IMR-90 (cell line): ENCODE measurements at places on chromosomes 1 and 21.

DNA sequence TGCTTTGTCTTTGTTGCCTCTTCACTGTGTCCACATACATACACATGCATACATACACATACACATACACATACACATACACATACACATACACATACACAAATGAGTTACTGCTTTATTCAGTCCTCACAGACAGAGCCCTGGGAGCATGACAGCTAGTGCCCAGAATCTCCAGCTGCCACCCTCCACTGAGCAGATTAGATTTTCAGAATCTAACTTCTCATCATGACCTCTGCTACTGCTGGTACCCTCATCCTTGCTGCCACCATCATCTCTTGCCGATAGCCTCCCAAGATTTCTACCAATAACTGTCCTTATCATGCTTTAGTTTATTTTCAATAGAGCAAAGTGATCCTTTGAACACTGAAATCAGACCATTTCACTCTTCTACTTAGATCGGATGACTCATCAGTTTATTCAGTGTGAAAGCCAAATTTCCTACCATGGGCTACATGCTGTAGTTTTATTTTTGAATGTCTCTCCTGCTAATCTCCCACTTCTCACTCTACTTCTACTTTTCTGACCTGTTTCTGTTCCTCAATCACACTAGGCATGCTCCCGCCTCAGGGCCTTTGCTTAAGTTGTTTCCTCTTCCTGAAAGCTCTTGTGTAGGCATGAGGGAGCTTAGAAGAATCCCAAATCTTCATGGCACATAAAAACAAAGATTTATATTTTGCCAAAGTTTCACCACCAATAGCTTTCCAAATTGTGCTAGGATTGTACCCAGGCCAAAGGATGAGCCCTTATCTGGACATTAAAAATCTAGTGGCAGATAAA, 43.0 kb downstream of the ATP6V1G3 start:
- DNase-seq = peak; percentile 80

GRCh38 chr1:178540646-178541045, 27.7 kb downstream of the TEX35 start:
- DNase-seq = peak; percentile 94

GRCh38 chr1:194341587-194341986, 1155.2 kb upstream of the B3GALT2 start:
- DNase-seq = peak; percentile 4

DNA sequence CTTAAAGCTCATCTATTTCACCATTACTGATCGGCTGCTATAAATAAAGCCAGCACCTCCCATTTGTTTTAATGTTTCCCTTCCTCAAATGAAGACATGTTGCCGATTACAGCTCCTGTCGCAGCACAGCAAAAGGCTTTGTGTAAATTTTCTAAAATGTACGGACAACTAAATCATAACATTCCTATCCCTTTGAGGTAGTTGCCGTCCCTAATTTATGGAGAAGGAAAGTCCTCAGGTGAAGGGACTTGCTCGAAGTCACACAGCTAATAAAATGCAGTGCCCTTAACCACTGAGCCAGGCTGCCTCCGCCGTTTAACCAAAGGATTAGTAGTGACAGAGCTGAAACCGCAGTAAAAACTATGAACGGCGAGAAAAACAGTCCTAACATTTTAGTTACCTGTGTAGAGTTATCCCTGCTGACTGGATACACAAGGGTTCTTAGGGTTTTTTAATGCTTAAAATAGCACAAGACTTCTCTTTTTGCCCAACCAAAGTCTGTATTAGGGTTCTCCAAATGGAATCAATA, 871 bp downstream of the PINK1 start:
- DNase-seq = no peak

DNA sequence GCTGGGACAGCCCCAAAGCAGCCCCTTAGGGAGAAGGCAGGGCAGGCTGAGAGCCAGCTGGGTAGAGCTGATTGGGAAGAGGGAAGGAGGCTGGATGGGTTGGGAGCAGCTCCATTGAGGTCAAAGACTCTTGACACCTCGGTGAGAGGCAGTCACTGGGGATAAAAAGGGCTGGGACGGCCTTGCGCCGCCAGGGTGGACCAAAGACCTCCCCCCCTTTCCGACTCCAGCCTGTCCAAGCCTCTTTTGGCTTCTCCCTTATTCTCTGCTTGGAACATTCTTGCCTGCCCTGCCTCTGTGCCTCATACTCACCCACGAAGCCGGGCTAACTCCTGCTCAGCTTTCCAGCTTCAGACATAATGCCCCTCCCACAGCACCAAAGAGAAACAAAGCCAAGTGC, 51.1 kb downstream of the LRRC38 start:
- DNase-seq = no peak

DNA sequence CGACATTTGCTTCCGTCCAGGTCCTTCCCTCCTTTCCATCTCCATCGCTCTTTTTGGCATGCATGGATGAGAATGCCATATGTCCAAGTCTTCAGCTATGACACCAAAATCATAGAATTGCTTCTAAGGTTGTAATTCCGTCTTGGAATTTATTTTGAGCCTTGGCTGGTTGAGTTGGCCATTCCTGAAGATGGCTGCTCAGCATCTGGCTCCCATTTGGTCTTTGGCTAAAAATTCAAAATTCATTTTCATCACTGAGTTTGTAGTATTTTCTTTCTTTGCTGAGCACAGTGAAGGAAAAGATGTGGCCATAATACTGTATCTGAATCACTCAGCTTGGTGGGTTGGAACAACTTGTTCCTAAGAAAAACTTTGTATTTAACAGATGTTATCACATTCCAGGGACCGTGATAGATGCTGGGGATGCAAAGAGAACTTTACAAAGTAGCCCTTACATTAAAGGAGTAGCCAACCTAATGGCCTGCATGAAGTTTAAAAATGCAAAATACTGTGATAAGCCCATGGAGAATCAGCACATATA, 15.6 kb downstream of the JUN start:
- DNase-seq = no peak

DNA sequence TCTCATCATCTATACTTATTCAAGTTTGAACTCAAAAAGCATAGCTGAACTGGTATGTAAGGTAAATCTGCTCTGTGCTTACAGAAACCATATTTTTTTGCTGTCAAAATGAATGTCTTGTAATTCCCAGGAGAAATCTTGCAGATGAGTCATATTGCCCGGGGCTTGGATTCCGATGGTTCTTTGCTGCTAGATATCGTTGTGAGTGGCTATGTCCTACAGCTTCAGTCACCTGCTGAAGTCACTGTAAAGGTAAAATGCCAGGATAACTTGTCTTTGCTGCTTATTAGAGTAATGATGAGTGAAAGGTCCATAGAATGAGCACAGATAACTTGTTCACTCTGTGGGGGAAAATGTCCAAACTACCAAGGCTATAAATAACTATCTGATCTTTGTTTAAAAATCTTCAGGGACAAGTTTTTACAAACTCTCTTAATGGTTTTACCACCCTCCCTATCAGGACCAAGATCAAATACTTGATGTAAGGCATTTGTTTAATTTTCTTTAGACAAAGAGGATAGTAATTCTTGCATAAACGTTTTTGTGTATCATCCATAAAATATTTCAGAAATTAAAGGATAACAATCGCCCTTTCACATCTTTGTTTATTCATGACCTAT, 222.3 kb downstream of the TPR start:
- DNase-seq = peak; percentile 75

DNA sequence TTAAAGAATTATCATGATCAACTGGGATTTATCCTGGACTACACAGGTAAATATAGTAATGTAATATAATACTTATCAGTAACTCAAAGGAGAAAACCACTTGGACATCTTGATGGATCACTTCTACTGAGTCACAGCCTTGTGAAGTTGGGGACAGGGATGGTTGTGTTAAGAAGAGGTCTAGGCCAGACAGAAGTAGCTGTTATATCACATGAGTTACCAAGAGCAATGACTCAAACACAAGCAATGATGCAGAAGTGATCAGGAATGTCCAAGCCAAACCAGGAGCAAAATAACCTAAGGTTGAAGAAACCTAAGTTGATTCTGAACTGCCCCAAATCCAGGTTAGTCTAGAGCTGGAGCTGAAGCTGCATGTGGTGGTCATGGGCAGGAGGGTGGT, 424.5 kb upstream of the DAB1 start:
- DNase-seq = no peak

DNA sequence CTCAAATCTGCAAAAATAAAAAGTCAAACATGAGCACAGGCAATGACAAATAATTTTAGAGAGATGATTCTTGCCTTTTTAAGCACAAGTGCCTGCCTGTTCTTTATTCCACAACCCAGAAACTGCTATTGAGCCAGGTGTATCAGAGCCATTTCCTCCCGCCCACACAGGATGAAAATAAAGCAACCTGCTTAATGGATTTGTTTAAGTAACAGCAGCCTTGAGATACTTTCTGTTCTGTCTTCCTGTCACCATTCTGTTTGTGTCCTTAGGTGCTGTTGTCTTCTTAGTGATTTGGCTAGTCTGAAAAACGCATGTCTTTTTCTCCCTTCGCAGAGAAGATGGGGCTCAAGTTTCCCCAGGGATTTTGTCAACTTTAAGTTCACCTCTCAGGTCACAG, 11.4 kb downstream of the RPE65 start:
- DNase-seq = no peak

DNA sequence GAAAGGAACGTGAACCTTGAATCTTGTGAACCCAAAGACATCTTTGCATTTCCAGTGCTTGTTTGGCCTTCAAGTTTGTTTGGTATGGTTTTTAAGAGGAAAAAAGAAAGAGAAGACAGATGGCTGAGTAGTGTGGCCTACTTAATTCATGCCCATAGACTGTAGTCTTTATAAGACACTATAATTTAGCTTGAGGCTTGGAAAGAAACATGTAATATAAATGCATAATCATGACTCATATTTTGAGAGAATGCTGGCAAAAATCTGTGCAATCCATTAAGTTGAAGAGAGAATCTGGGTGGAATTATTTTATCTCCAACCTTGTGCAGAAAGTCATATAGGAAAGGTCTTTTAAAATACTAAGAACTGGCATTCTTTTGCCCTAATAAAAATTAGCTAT, 179.3 kb downstream of the SIPA1L2 start:
- DNase-seq = peak; percentile 45

- DNase-seq = no peak
Observed at GRCh38 chr1:160251011-160251410, 11.3 kb downstream of the DCAF8 start.

DNA sequence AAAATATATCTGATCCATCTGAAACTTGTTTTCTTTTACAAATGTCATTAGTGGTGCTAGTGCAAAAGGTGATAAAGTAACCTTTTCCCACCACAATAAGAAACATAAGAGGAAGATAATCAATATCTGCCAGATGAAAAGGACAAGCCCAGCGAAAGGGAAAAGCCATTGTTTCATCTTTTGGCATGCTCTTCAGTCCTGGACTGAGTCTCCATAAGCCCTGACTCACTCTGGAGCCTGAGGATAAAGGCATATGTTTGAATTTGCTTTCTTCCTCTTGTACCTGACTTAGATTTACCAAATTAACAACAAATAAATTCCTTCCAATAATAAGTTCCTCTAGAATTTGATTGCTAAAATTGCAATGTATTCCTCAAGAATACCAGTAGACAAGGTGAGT, 13.6 kb downstream of the DNAJC11 start:
- peak; percentile 60 for DNase-seq

GRCh38 chr1:74964508-74965102, 169.6 kb upstream of the LHX8 start:
- DNase-seq = no peak
